PC-3 (cell line): ENCODE measurements at places on chromosomes 6 and 20. TPM values are rescaled to one million over a fixed set of nuclear protein-coding genes. Genes with fewer than 3 reads are reported as not detected.

GDAP1L1 gene
- not detected in 2 replicates for total RNA-seq

DNA sequence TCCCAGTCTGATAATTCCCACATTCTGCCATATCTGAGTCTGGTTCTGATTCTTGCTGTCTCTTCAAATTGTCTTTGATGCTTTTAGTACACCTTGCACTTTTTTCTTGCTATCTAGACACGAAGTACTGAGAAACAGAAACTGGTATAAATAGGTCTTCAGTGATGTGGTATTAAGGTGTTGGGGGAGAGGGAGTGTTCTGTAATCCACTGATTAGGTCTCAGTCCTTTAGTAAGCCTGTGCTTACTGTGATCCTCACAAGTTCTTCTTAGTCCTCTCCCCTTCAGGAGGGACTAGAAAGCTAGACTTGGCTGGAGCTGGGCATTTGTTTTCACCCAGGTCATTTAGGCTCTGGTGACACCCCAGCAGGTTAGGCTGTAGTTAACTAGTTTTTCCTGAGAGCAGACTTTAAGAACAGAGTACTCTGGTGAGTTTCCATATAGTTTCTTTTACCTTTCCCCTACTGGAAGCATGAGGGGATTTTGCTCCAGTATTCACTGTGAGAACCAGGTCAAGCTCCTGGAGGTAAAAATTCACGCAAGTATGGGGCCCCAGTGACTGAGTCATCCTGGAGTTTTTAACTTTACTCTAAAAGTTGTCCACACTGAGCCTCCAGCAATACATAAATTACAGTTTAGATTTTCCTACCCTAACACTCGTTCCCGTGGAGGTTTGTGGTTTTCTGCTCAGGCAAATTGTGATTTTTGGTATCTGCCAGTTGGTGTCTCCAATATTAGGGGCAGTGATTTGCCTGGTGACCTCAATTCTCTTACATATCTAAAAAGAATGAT is 154.6 kb downstream of the CDKAL1 start:
- DNase-seq: peak; percentile 39

GRCh38 chr6:55473722-55474121 is 105.3 kb downstream of the HMGCLL1 start:
- no peak for DNase-seq

MYT1 gene
- total RNA-seq: 0.22 and 0.29 TPM in 2 replicates

CAGE1 gene
- 0.29 TPM in 1 of 2 replicates, not detected in the other for total RNA-seq

GRCh38 chr6:158027590-158028285 is 46.1 kb downstream of the SYNJ2 start:
- DNase-seq: no peak

ANKRD6 gene
- total RNA-seq: 5.6 and 6.9 TPM in 2 replicates

DNA sequence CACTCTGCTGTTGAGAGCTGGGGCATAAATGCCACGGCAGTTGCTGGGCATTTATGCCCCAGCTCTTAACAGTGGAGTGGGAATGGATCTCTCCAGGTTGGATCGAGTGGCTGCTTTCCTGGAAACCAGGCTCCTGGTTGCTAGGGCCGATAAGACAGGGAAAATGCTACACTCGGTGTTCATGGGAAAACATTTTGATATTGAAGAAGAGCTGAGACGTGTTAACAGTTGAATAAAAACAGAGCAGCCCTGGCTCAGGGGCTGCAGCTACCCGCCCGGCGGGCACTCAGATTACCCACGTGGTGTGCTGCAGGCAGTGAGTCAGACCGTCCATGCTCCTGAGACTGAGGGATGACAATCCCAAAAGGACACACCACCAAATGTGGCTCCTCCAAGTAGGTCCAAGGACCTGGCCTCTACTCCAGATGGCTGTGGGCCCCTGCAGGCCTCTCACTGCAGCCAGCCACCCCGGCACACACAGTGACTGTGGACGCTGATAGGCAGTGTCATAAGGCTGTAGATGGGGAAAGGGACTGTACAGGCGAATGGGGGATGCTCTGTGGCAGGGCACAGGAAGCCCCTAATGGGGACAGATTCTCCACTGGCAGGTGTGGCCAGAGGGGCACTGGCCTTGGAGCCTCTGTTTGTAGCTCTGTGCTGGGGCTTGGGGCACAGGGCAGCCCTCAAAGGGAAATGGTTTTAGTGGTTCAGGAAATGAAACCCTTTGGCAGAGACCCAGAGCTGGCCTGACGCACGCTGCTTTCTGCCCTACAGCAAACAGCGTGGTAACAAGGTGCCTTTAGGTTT is 237.8 kb downstream of the LY86 start:
- peak; percentile 62 for DNase-seq

DNA sequence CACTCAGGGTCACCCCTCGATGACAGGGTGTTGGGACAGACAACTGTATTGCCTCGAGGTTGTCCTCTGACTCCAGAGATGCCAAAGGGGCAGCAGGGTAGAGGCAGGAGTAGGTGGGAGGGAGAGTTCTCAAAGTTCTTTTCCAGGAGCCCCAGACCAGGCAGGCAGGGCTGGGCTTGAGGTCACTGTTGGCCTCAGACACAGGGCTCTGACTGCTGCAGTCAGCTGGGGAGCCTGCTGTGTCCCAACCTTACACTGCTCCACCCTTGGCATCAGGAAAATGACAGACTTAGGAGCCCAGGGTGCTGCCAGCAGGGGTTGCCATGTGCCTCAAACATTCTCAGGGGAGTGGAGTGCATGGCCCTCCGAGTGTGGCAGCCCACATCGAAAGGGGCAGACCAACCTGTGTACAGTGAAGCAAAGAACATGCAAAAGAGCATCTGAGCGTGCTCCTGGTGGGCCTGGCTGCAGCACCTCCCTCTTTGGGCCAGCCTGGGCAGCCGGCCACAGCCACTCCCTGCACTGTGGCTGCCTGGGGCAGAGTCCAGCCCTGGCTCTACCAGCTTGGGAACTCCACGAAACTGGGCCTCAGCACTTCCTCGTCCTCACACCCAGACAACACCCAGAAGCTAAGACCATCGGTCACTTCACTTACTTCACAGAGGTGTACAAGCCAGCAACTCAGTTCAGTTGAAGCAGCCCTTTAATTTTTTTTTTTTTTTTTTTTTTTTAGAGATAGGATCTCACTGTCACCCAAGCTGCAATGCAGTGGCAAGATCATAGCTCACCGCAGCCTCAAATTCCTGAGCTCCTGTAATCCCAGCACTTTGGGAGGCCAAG is 24.0 kb downstream of the C6orf132 start:
- DNase-seq: peak; percentile 90

GRCh38 chr6:7324520-7324919 is 11.5 kb upstream of the SSR1 start:
- no peak for DNase-seq

DNA sequence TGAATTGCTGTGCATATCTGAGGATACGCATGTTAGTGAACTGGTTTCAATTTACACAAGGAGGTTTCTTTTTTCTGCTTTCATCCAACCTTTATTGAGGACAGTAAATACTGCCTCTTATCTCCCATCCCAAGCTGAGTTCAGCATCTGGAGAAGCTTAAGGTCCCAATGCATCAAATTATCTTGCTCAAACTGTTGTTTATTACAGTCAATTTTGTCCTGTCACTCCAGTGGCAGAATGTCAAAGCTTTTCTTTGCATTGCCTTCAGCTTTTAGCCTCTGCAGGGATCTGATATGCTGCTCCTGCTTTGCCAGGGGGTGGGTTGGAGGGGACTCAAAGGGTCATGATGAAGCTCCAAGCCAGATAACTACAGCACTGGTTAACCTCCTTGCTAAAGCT is 435.4 kb upstream of the SOX4 start:
- DNase-seq: no peak

DNA sequence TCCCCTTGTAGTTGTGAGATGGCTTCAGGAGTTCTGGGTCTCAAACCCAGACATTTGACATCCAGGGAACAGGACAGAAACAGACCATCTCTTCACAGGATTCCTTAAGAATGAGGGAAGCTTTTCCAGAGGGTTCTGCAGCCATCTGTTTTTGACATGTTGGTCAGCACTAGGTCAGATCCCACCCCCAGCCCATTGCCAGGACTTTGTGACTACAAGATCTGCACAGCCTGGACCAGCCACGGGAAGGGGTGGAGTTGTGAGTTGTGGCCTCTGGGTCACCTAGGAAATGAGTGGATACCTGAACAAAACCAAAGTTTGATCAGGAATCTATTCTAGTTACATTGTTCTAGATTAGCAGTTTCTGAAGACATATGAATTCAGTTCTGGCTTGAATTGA is 39.2 kb upstream of the SSTR4 start:
- no peak for DNase-seq

RAB44 gene
- total RNA-seq: not detected in 2 replicates

GNAS gene
- total RNA-seq: 694 and 822 TPM in 2 replicates

DNA sequence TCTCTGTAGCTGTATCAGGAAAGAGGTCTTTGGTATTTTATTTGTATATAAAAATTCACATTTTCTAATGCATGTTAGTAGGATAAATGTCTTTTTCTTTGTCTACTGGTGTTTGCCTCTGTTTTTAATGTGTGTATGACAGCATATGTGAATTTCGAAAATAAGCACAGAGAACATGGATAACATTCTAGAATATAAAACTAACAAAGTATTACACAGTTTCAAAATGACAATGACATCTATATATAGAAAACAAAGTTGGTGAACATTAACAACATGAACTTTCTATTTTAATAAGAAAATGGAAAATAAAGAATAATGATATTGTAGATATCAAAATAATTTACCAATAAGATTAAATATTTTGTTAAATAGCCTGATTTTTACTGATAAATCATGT is 608.0 kb downstream of the COL12A1 start:
- DNase-seq: no peak

COL12A1 gene
- total RNA-seq: 24.2 and 41.2 TPM in 2 replicates

DNA sequence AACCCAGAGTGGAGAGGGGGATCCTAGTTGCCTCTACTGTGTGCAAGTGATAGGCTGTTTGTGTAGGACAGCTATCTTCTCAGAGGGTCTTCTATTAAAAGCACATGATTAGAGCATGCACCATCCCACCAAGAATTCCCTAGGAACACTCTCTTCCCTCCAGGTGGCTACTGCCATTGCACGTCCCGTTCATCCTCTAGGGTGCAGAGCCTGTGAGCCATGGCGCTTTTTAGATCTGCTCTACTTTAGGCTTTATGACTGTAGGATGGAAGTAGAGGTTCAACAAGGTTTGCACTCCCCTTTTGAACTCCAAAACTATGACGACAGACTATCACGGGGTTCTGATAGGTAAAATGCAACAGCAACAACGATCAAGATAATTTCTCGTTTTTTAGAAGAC is 90.5 kb upstream of the SAMD5 start:
- DNase-seq: no peak

TRAPPC3L gene
- total RNA-seq: not detected in 2 replicates

- DNase-seq: no peak
These were observed 18.0 kb downstream of the CDYL start for GRCh38 chr6:4794140-4794707.

LY6G5C gene
- 1.6 and 1.8 TPM in 2 replicates for total RNA-seq

- no peak for DNase-seq
These were observed 306.6 kb upstream of the ECI2 start for GRCh38 chr6:4441981-4442434.
